ENCODE measurements at places on chromosomes 12 and 14.
A peak's percentile ranks its signal among the peaks of the same experiment; 100 is the strongest.

GRCh38 chr14:75013290-75013689 is 10.6 kb downstream of the EIF2B2 start:
- no peak for DNase-seq

- DNase-seq, result no peak
These were observed 594.7 kb downstream of the CCER1 start for GRCh38 chr12:90360300-90360699.

- DNase-seq, result peak; percentile 25
These were observed 44.7 kb upstream of the ATP23 start for GRCh38 chr12:57896434-57897201.

GRCh38 chr12:98456576-98457573 is 58.5 kb upstream of the TMPO start:
- peak; percentile 2 for DNase-seq

DNA sequence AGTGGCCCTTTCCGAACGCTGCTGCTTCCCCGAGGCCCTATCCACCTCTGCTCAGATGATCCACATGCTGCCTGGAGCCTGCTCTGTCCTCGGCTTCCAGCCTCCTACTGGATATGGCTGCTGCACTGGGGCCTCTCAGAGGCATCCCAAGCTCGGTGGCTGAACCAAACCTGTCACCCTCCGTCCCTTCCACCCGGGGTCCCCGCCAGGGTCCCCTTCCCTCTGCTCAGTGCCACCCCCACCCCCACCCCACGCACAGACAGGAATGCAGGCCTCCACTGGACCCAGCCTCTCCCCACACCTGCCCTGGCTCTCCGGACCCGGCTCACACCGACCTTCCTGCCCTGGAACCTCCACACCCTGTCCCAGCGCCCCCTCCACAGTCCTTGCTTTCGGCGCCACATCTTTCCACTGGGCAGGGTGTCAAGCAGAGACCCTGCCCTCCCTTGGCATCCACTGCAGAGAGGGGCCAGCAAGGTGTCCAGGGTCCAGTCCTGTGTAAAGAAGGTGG is 6.1 kb downstream of the CEP170B start:
- no peak for DNase-seq

GRCh38 chr14:67852926-67853604 is 33.5 kb downstream of the RAD51B start:
- DNase-seq, result no peak

DNA sequence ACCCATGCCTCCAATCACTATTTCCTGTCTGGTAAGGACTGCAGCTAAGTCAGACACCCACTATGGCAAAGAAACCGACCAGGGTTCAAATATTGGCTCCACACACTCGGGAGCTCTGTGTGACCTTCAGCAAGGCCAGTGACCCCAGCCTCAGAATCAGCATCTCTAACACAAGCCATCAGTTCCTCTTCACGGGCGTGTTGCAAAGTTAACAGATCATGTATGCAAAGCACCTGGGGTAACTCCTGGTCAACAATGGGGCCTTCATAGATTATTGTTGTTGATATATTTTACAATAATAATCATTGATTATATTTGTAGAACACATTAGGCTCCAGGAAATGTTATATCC is 6.2 kb upstream of the FAM222A start:
- no peak for DNase-seq

DNA sequence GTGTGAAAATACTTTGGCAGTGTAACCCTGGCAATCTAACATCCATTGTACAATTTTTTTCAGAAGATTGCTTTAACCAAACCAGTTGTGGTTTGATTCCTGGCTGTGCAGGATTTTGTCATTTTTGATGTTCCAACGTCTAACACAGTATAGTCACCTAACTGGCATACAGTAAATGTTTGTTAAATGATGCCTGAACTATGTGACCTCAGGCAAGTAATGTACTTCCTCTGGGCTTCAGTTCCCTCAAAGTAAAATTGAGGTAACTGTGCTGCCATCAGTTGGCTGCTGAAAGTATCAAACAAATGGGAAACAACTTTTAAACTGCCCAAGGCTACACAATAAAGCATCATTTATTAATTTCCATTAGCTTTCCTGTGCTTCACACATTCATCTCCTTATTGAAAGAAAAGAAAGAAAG is 4.3 kb downstream of the TM7SF3 start:
- DNase-seq, result no peak

- no peak for DNase-seq
These were observed 336.3 kb downstream of the TMEM121 start for GRCh38 chr14:105862581-105863239.

GRCh38 chr14:50311337-50311971 is 575 bp downstream of the L2HGDH start:
- DNase-seq, result no peak

DNA sequence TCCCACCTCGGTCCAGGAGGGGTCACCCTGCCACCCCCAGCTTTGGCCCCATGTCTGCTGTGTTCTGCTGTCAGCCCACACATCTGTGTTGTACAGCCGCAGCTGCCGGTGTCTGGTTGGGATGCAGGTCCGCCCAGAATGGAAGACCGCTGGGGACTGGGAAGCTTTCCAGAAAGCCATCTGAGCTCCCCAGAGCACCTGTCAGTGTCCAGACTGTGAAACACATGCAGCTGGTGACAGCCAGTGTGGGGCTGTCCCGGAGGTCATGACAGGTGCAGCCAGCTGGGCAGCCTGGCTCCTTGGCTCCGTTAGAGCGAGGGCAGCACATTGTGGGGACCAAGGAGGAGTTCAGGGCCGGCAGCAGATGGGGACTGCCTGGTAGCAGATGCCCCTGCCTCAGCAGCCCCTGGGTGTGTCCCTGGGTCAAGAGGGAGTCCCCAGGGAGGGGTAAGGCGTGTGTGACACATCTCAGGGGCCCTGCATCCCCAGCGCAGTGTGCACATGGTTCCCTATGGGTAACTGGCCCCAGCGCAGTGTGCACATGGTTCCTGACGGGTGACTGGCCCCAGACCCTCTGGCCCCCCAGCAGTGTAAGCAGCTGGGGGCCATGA is 16.4 kb downstream of the CEP170B start:
- no peak for DNase-seq

GRCh38 chr12:120140603-120141002 is 24.1 kb upstream of the RAB35 start:
- no peak for DNase-seq

DNA sequence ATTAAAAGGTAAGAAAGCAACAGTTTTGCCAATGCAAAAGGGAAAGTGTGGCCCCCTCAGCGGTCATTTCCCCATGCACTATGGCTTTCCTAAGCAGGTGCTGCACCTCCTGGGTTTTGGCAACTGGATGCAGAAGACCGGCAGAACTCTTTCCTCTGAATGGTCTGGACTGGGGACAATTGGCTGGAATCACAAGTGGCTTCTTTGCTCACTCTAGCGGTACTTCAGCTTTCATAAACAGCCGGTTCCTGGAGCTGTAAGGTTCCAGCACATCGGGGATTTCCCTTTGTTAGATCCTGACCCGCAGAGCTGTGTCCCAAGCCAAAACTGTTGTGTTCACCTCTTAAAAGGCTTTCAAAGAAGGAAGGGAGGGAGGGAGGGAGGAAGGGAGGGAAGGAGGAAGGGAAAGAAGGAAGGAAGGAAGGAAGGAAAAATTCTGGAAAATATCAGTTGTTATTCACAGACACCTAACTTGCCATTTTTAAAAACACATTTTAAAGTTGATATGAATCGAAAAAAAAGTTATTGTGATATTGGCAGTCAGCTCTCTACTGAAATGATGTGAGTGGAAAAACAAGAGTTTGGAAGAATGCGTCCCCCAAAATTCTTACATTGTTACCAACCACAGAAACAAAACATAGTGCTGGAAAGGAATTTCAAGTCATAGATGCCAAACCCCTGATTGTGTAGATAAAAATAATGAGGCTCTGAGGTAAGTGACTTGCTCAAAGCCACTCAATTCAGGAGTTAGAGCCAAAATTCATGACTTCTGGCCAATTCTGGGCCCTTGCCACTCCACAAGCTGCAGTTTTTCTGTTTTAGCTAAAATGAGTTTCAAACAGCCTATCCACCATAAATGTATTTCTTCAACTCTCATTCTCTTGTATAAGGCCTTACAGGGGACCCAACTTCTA is 220.6 kb upstream of the HMGA2 start:
- no peak for DNase-seq

GRCh38 chr14:74577247-74577947 is 34.6 kb downstream of the LTBP2 start:
- DNase-seq, result no peak

DNA sequence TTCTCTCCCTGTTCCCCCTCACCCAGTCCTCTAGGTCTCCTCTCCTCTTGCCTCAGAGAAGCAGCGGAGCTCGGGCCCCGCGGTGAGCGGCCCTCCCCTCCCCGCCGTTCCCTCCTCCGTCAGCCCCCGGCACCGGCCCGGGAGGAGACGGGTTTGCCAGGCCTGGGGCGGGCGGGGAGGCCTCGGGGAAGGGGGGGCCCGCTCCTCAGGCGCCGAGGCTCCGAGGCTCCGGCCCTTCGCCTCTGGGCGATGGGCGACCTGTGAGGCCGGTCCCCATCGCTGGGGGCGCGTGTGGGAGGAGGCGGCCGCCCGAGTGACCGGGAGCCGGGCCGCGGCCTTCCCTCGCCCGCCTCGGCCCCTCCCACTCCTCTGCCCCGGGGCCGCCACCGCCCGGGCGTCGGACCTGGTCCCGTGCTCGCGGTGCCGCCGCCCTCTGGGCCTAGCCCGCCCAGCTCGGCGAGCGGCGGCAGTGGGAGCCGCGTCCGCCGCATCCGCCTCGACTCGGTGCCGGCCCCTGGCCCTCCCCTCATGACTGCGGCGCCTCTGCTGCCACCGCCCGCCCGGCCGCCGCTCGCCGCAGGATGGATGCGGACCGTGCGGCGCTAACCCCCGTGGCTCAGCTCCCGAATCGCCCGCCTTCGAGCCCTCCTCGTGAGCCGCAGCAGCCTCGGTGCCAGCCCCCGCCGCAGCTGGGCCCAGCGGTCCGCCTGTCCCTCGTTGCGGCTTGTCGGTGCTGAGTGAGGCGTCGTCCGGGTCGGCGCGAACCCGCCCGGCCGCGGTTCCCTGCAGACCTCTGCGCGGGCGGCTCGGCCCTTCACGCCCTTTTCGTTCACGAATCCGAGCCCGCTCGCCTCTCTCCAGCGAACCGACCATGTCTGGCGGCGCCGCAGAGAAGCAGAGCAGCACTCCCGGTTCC is 574 bp downstream of the WNK1 start:
- no peak for DNase-seq

- no peak for DNase-seq
These were observed 3.0 kb downstream of the KICS2 start for GRCh38 chr12:64219145-64219544.

GRCh38 chr14:88424573-88424972 is 39.1 kb downstream of the SPATA7 start:
- no peak for DNase-seq

- no peak for DNase-seq
These were observed 8.7 kb downstream of the SNW1 start for GRCh38 chr14:77752266-77752665.

GRCh38 chr12:46351886-46352650 is 20.5 kb downstream of the SLC38A2 start:
- no peak for DNase-seq

DNA sequence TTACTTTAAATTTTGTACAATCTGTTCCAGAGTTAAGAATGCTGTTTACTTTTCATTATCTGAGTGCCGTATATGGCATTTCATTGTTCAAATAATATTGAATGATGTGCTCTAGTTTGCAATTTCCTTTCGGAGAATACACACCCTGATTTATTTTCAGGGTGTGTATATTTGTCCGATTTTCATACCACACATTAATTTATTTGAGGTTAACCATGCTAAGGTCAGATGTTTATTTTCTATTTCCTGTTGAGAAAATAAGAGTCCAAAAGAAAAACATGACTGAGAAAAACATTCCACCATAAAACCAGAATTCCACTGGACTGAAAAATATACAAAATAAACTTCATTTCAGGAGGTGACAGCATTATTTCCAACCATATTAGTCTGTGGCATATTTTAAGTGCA is 64.2 kb upstream of the OVCH1 start:
- no peak for DNase-seq

DNA sequence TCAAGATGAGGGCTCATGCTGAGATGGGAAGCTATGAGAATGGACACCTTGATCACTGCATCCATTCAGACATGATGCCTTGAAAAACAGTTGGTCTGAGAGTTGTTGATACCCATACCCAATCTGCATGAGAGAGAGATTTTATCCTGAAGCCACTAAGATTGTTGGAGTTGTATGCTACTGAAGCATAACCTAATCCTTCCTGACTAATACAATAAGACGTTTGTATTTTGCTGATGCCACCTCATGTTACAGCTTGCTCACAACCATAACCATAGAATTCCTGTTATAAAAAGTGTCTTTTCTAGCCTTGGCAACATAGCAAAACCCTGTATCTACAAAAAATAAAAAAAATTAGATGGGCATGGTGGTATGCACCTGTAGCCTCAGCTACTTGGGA is 12.7 kb upstream of the SERPINA1 start:
- no peak for DNase-seq

DNA sequence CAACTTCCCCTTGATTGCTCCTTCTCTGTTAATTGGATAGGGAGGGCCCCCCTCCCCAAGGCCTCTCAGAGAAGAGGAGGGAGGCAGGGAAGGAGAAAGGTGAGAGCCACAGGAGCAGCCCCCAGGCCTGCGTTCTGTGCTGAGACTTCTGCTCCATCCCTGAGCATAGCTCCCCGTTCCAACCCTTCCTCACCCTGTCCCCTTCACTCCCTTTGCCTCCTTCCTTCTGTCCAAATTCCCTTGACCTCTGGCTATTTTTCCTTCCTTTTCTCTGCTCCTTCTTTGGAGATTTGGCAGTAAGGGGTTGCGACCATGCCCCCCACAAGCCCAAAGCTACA is 788 bp upstream of the ASIC1 start:
- no peak for DNase-seq

GRCh38 chr12:52195065-52195730 is 3.4 kb upstream of the KRT80 start:
- no peak for DNase-seq

- no peak for DNase-seq
These were observed 101.3 kb downstream of the TMX1 start for GRCh38 chr14:51341338-51341737.

GRCh38 chr14:91399868-91400640 is 17.6 kb downstream of the CCDC88C start:
- DNase-seq, result no peak

- DNase-seq, result no peak
These were observed 173.1 kb downstream of the FLRT2 start for GRCh38 chr14:85702997-85703396.

DNA sequence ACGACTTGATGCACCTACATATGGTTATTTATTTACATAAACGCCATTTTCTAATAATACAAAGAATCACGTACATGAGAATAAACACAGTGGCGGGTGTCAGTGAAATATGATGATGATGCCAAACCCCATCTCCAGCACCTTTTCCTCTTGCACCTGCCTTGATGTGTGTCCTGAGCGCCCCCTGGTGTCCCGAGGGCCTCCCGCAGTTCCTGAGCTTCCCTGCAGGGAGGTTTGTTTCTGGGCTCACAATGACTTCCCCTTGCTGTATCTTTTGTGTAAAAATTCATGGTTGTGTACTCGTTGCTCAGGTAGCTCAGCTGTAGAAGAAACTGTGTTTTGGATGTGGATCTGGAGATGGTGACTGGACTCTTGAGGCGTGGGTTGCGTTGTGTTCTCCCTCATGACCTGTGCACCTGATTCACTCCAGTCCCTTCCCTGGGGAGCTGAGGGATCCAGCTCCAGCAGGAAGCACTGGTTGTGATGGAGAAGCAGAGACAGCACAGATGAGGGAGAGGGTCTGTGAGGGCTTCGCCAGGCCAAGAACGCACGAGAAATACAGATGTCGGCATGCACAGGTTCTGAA is 1037.8 kb downstream of the TMEM121 start:
- peak; percentile 54 for DNase-seq

GRCh38 chr14:24837280-24838046 is 203.5 kb upstream of the GZMB start:
- DNase-seq, result no peak

- no peak for DNase-seq
These were observed 149.3 kb upstream of the FKBP4 start for GRCh38 chr12:2645460-2645859.

GRCh38 chr12:57592551-57593165 is 1.7 kb downstream of the PIP4K2C start:
- no peak for DNase-seq
